Stimulated activated CD8-positive, alpha-beta memory T cell treated with anti-CD3 and anti-CD28 coated beads, Interleukin-2, amount 100 ng/mL, for 48 hours (primary cell): ENCODE measurements at places on chromosomes 5 and 9.

GRCh38 chr9:79581794-79582193 lies 10.0 kb downstream of the TLE4 start:
- DNase-seq = no peak

DNA sequence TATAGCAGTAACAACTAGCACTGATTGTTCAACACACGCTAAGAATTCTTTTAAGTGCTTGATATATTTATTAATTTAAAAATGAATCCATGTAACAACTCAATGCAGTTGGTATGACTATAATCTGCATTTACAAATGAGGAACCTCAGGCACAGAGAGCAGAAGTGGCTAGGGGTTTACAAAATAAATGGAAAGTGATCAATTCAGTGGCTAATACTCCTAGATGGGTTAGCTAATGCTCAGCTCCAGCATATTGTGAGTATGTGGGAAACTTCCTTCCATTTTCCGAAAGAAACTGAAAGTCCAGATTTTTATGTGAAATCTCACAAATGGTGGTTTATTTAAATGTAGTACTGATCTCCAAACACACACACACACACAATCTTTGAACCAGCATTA lies 128.0 kb downstream of the RFX3 start:
- no peak for DNase-seq

GRCh38 chr9:6640268-6641051 lies 5.1 kb downstream of the GLDC start:
- no peak for DNase-seq

GRCh38 chr5:1137567-1138444 lies 25.9 kb upstream of the SLC12A7 start:
- no peak for DNase-seq

DNA sequence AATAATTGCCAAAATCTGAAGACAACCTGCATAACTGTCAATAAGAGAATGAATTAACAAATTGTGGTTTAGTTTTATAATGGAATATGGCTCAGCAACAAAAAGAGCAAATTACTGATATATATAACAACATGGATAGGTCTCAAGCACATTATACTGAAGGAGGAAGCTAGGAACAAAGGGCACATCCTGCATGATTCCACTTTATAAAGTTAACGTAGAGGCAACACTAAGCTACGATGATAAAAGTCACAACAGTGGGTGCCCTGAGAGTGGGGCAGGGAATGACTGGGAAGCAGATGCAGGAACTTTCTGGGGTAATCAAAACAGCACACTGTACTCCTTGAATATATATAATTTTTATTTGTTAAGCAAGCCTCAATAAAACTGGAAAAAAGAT lies 165.2 kb downstream of the RMI1 start:
- DNase-seq = no peak

DNA sequence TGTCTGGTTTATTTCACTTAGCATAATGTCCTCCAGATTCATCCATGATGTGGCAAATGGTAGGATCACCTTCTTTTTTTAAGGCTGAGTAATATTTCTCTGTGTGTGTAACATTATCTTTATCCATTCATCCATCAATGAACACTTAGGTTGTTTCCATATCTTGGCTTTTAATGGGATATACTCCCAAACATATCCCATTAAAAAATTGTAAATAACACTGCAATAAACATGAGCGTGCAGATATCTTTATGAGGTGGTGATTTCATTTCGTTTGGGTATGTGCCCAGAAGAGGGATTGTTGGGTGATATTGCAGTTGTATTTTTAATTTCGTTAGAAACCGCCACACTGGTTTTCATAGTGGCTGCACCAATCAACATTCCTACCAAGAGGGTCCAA lies 36.2 kb upstream of the UGCG start:
- DNase-seq = no peak

DNA sequence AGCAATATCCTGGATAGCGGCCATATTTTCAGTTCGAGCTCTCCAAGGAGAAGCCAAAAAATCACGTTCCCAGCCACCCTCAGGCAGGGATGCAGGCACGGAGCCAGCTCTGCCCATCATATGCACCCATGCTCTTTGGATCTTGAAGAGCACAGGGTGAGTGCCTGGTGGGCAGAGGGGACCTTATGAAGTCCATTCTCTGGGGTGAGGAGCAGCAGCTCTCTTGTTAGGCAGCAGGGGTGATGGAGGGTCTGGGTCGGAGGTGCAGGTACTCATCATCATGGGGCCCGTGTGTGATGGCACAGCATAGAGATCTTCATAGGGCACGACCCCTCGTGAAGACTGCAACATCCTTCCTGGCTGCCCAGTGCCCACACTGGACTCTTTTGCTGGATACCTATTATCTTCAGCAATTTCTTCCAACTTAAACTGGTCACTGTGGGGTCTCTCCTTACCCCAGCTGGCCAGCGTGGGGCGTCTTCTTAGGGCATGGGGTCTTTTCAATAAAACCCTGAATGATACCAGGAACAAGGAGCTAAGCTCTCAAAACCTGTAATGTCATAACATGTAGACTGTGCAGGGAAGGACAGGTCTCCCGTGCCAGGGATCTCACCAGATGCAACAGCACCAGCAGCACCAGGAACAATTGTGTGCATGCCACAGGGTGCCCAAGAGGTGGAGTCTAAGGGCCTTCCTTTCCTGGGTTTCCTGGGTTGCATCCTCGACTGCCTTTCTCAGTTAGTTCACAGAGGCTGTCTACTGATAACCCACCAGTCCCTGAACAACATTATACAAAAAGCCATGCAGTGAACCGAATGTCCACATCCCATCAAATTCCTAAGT lies 165.0 kb downstream of the TENT4A start:
- DNase-seq = no peak

- no peak for DNase-seq
Measured at GRCh38 chr9:134439368-134439784, 113.1 kb downstream of the RXRA start.

GRCh38 chr5:37435261-37435660 lies 56.1 kb downstream of the WDR70 start:
- no peak for DNase-seq

GRCh38 chr9:135455401-135456030 lies 24.1 kb upstream of the PPP1R26 start:
- DNase-seq = no peak

DNA sequence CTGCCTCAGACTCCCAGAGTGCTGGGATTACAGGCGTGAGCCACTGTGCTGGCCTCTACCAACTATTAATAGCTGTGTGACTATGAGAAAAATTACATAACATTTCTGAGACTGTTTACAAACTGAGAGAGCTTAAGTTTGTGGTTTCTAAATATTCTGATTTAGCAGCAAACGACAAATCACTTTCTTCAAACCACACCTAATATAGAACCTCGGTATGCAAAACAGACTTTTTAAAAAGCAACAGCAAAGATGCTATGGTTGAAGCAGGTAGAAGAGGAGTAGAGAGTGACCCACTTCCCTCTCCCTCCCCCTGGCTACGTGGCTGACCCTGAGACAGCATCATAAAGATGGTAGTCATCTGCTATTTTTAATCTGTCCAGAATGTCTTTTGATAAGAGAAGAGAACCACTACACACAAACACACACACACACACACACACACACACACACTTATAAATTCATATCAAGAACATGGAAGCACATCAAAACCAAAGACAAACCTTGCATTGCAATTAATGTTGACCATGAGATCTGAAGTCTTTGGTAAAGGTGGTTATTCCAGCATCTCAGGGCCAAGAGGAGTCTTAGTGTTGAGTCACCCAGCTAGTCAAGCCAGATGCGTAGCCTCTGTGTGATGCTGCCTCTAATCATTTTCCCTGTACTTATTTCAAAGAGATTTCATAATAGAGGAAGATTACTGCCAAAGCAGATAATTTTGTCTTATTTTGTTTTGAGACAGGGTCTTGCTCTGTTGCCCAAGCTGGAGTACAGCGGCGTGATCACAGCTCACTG lies 58.1 kb upstream of the TMEM215 start:
- DNase-seq = no peak

- DNase-seq = no peak
Measured at GRCh38 chr5:111855356-111855755, 98.4 kb upstream of the NREP start.
